ENCODE measurements at places on chromosomes 4 and X.

GRCh38 chr4:174089711-174090110 is 193.8 kb downstream of the FBXO8 start:
- no peak for DNase-seq

- DNase-seq, result no peak
Observed at GRCh38 chrX:155434906-155435743, 23.3 kb downstream of the F8A3 start.

DNA sequence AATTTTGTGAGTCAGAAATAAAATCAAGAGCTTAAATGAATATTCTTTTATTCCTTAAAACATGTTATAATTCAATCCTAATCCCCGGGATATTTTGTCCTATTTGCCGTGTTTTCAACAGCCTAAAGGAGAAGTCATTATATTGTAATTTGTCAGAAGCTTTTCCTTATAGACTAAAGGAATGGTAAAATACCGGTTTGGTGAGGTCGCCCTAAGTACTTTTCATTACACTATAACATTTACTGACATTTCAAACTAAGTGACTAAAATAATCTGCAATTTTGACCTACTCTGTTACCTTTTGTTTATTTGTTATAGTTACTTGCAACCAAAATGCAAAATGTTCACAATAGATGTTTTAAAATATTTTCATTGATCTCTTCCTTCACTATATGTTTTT is 8.8 kb downstream of the DCLK2 start:
- DNase-seq, result no peak

- DNase-seq, result no peak
Observed at GRCh38 chrX:6203462-6204215, 25.0 kb downstream of the NLGN4X start.

GRCh38 chr4:24117975-24118374 is 228.1 kb upstream of the PPARGC1A start:
- DNase-seq, result no peak

GRCh38 chr4:58761563-58761962 is 1651.4 kb upstream of the IGFBP7 start:
- DNase-seq, result no peak

DNA sequence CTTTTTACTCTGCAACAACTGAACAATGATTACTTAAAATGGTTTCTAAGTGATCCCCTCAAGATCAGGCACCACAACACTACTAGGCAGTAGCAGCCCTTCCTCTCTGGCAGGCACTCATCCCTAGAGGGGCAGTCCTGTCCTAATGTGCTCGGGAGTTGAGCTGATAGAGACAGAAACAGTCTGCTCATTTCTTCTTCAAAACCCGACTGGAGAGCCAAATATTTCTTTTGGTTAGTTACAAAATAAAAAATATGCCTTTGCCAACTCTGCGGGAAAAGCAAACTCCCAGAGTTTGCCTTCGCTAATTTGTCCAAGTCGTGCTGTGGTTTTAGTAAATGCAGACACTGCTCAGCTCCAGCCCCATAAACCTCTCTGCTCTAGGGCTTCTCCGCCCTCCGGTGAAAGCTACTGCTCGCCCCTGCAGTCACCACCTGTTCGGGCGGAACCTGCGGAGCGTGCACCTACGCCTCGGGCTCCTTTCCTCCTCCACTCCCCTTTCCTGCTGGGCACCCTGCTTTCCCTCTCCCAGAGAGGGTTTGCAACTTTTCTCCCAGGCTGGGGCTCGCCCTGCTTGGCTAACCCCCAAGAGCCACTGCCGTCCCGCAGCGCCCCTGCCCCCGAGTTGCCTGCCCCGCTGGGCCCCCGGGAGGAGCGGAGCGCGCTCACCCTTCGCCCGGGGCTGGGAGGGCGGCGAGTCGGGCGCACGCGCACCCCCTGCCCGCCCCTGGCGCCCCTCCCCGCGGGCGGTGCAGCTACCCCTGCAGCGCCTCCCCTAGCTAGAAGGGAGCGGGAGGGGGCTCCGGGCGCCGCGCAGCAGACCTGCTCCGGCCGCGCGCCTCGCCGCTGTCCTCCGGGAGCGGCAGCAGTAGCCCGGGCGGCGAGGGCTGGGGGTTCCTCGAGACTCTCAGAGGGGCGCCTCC is at the start of gene NPNT:
Gene NPNT, plus strand, starts transcription at position 812 of the 923 bp plus-strand sequence. CDS start 182 bp downstream, outside the sequence.
- DNase-seq, result no peak

GRCh38 chr4:155999725-156000124 is 46.1 kb upstream of the CTSO start:
- DNase-seq, result no peak

DNA sequence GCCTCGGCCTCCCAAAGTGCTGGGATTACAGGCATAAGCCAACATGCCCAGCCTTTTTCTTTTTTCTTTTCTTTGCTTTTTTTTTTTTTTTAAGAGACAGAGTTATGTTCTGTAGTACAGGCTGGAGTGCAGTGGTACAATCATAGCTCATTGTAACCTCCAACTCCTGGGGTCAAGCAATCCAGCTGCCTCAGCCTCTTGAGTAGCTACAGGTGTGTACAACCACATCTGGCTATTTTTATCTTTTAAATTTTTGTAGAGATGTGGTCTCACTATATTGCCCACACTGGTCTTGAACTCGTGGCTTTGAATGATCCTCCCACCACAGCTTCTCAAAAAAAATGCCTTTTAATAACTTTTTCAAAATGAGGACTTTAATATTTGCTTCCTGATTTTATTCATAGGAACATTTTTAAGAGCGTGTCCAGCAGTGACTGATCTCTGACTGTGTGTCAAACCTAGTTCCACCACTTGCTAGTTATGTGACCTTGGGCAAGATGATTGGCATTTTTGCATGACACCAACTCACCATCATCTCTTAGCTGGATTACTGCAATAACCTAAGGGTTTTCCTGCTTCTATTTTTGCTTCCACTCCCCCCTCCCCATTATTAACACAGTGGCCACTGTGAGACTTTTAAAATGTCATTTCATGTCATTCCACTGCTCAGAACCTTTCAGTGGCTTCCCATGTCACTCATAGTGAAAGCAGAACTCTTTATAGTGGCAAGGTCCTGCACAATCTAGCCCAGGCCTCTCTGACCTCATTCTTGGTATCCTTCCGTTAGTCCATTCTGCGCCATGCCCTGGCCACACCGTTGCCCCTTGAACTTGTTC is 4.5 kb upstream of the TNIP3 start:
- no peak for DNase-seq

- DNase-seq, result no peak
Observed at GRCh38 chrX:30971774-30972603, 82.9 kb upstream of the TAB3 start.

DNA sequence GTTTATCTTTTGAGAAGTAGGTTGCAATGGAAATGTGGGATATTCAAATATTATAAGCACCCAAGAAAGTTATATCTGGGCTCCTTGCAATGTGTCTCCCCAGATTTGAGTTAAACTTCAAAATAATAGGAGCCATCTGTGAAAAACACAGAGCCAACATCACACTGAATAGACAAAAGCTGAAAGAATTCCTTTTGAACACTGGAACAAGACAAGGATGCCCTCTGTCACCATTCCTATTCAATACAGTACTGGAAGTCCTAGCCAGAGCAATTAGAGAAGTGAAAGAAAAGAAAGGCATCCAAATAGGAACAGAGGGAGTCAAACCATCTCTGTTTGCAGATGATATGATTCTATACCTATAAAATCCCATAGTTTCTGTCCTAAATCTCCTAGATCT is 114.3 kb upstream of the IL1RAPL1 start:
- DNase-seq, result no peak

- DNase-seq, result no peak
Observed at GRCh38 chr4:52711272-52711671, 40.0 kb downstream of the ERVMER34-1 start.

DNA sequence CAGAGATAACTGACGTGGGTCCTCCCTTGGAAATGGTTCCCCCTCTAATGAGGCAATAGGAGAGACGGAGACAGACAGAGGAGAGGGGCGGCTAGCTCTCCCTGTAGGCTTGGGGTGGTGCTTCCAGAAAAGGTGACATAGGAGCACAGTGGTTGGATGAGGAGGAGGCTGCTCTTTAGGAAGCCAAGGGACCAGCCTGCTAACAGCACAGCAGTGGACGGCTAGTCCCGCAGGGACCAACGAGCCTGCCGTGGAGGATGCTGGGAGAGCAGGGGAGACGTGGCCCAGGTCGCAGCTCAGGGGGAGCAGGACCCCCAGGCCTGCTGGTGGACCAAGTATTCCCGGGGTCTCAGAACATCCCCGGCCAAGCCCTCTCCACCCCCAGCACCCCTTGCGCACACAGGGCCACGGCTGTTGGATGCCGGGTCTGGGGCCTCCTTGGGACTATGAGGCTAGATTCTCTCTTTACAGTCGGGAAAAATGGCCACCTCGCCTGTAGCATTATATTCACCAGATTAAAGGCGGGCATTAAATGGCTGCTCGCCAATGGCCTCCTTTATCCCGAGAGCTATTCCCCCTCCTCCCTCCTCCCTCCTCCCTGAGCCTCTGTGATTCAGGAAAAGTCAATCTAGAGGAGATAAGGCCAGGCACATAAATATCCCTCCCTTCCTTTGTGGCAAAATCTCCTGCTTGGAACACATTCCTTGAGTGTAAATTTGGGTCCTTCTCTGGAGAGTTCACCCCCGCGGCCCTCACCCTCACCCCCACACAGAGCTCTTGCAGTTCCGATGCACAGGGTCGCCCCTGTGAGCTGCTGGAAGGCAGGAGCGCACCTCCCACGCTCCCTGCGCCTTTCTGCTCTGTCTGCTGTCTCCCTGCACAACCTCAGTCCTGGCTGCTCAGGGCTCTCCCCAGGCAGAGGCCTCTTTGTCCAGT is 30.5 kb upstream of the NSG1 start:
- DNase-seq, result no peak

- no peak for DNase-seq
Observed at GRCh38 chr4:147201016-147201415, 255.4 kb upstream of the TTC29 start.

DNA sequence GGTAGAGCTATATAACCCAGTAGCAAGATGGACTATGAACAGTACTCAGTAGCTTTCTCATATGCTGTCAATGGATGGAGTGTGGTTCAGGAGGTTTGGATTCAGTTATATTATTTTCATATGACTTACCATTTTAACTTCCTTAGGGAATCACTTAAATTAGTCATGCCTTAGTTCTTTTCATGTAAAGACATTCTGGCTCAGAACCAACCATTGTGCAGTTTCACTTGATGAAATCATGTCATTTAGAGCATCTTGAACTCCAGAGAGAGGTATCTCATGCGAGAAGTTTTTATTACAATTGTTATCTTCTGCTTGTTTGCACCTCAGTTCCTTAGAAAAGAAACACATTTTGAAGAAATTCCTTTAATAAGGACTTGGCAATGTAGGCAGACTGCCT is 55.8 kb downstream of the IL1RAPL2 start:
- DNase-seq, result no peak

GRCh38 chr4:140688711-140689598 is 67.2 kb downstream of the TBC1D9 start:
- DNase-seq, result no peak

DNA sequence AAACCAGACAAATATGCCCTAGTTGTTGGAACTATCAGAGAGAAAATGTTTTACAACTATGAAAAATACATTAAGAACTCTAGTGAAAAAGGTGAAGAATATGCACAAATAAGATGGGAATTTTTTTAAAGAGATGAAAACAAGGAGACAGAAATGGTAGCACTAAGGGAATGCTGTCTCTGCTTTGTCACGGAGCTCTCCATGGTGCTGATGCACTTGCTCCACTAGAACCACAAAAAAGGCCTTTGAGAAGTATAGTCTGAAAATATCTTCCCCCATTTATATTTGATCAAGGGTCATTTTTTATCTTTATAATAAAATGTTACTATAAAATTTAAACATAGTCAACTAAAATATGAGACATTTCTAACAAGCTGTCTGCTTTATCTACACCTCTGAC is 1655.5 kb upstream of the AGA start:
- DNase-seq, result no peak

- DNase-seq, result no peak
Observed at GRCh38 chr4:139314047-139314800, 11.9 kb upstream of the NDUFC1 start.

DNA sequence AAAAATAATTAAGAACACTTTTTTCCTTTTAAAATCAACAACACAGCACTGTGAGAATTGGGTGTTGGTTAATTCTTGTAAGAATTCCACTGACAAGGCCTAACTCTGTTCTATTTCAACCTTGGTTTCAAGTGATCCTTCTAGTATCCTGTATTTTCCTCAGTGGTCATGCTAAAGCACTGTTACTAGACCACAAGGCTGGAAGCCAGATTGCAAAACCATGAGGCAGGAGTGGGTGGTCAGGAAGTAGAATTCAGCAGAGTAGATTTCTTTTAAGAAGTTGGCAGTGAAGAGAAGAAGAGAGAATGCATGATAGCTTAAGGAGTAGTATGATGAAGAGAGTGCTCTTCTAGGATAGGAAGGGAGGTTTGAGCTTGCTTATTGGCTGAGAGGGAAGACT is 71.6 kb upstream of the LEF1 start:
- no peak for DNase-seq
